ENCODE measurements at places on chromosomes 6 and 20. TPM values are rescaled to one million over a fixed set of nuclear protein-coding genes. Genes with fewer than 3 reads are reported as not detected.

Gene LAMA2
- total RNA-seq, result 14.1 TPM

Gene TRIM27
- total RNA-seq, result 53.4 TPM

Gene PRL
- not detected for total RNA-seq

Gene BCL2L1
- 66.0 TPM for total RNA-seq

Gene TULP4
- 119 TPM for total RNA-seq

Gene DPM1
- total RNA-seq, result 78.4 TPM

Gene AURKA
- total RNA-seq, result 4.8 TPM

Gene ENPP3
- not detected for total RNA-seq

Gene CCN5
- 0.30 TPM for total RNA-seq

Gene DDX43
- 1.8 TPM for total RNA-seq

Gene RBBP8NL
- not detected for total RNA-seq

Gene SLC12A5
- 0.30 TPM for total RNA-seq

Gene PRSS35
- 18.7 TPM for total RNA-seq

Measured in smooth muscle cell of the umbilical artery (primary cell).